ENCODE measurements at places on chromosomes 5 and 9. TPM values are rescaled to one million over a fixed set of nuclear protein-coding genes. Genes with fewer than 3 reads are reported as not detected.

ZNF454 gene
- 2.0 TPM for total RNA-seq

LAMC3 gene
- 0.14 TPM for total RNA-seq

RICTOR gene
- total RNA-seq: 50.1 TPM

PSD2 gene
- total RNA-seq: under 0.01 TPM

WDR31 gene
- total RNA-seq: 3.2 TPM

PTCD2 gene
- total RNA-seq: 5.4 TPM

DNA sequence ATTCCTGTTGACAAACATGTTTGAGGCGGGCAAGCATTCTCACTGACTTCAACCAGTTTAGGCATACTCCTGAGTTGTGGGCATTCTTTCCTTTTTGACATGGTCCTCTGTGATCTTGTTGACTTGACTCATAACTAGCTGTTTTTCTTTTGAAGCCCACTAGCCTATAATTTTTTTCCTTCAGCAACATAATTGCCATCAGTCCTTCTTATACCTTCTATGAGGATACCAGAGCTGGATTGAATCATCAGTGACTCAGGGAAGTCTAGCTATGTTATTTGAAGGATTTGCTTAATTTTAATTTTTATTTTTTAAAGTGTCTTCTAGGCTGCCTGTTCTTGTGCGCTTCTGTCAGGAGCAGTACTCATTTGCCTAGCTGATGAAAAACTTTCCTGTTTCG is 259.5 kb downstream of the NR3C1 start:
- DNase-seq: no peak

DNA sequence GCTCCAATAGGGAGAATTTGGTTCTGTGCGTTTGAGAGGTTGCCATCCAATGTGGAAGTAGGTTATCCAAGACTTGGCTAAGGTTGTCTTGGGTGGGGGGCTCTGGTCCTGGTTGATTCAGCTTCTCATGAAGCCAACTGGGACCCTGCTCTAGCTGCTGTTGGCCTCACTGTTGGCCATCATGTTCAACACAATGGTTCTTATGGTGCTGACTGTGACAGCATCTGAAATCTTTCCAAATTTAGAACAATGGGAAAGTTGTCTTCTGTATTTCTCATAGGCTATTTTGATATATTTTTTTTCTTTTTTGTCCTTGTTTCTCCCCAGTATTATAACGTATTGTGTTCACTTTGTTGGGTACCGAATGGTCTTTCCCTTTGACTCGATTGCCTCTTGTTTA is 71.9 kb downstream of the GDNF start:
- DNase-seq: no peak

DNA sequence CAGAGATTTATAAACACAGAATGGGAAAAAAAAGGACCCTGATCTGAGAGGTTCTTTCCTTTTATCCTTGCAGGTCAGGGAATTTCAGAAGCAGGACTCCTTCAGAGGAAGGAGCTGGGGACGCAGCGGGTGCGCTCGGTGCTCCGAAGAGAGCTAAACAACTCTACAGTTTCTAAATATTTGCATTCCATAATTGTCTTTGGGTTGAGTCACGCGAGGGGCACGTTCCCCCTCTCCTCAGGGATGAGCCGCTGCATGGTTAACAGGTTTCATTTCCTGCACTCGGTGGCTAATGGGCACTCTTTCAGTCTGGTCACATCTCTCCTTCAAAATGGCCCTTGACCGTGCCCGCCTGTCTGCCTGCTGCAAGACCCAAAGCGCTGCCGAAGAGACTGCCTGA is 165.0 kb upstream of the HMHB1 start:
- no peak for DNase-seq

DNA sequence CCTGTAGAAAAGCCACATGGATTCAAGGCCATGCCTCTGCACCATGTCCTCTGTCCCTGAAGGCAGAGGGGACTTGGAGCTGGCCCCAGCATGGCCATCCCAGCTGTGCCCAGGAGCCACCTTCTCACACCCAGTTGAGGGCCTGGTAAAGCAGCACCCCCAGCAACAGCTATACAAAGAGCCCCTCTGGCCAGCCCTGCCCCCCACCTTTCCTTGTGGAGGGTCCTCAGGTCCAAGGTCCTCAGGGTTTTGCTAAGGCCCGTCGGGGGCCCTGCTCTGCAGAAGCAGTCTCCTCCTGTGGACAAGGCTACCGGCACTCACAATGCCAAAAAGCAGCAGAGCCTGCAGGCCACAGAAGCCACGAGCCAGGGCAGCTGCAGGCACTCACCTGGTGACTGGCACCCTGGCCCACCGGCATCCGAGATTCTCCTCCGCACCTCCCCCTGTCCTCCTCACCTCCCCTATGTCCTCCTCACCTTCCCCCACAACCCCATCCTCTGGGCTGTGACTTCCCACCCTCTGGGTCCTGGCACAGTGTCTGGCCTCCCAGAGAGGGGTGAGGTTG is 39.9 kb upstream of the LPCAT1 start:
- DNase-seq: no peak

DNA sequence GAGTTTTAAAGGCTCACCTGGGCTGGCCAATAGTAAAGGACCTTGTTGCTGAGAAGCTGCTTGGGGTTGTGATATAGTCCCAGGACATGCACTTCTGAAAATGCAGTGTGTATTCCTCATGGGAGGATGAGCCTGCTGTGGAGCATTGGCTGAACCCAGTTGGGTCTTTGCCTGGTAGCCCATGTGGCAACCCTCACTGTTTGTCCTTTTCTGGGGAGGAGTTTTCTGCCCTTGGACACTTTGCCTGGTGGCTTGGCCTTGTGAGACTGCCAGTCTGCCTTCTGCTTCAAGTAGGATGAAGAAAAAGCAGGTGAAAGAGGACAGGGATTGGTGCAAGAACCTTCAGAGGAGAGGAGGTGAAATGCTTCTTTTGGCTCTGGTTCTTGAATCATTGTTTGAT is 4.0 kb downstream of the TENT4A start:
- DNase-seq: no peak

GRCh38 chr5:158393457-158393856 is 534.5 kb upstream of the CLINT1 start:
- DNase-seq: no peak

GRCh38 chr5:127839496-127840197 is 136.5 kb downstream of the CCDC192 start:
- DNase-seq: no peak
